ENCODE measurements at places on chromosomes 7 and 10.

GRCh38 chr10:52677086-52677485 is 95.5 kb downstream of the MBL2 start:
- DNase-seq: no peak

DNA sequence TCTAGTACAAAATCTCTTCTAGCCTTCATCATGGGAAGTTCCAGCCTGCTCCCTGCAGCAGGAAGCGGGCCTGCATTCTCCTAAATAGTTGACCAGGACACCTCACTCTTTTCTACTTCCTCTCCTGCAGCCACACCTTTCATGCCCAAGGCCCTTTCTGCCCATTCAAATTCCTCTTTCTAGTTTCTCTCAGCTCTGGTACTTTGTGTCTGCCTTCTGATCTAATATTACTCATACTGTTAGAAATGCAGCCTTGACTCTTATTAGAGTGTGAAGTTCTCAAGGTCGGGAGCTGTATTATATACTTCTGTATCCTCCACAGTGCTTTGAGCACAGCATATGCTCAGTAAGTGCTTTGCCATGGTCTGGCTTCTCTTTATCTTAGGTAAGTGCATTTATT is 103.1 kb downstream of the PRKCQ start:
- DNase-seq: no peak

GRCh38 chr7:73895626-73896025 is 34.7 kb downstream of the TMEM270 start:
- DNase-seq: no peak

- no peak for DNase-seq
Observed at GRCh38 chr10:3524086-3524960, 260.7 kb downstream of the KLF6 start.

DNA sequence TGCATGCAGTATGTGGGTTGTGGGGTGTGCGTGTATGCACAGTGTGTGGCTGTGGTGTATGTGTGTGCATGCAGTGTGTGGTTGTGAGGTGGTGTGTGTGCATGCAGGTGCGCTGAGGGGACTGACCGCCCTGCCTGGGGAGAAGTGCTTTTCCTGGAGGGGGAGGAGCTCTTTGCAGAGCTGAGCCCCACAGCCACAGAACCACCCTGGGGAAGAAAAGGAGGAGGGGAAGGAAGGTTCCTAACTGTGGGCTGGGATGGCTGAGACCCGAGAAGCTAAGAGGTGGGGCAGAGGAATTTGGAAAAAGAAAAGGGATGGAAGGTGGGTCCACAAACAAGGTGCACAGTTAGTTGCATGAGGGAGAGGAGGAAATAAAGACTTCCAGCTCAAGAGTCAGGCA is at the start of gene TRPV5:
TRPV5 (minus strand) TSS at position 123 of the 400 bp plus-strand sequence. CDS start 287 bp downstream, outside the sequence.
- no peak for DNase-seq

- no peak for DNase-seq
Observed at GRCh38 chr7:32586291-32587221, 91.3 kb downstream of the AVL9 start.

- no peak for DNase-seq
Observed at GRCh38 chr10:120477743-120478141, 20.7 kb downstream of the PLPP4 start.

Measured in stimulated activated naive CD8-positive, alpha-beta T cell treated with anti-CD3 and anti-CD28 coated beads, Interleukin-15, Interleukin-2, amounts not matched to agents 100 U/mL and 50 U/mL, for 24 hours (primary cell).